CD8-positive, alpha-beta T cell (primary cell): ENCODE measurements at places on chromosomes 3 and 15.

- DNase-seq: no peak
Observed at GRCh38 chr3:61893840-61894566, 332.6 kb downstream of the PTPRG start.

DNA sequence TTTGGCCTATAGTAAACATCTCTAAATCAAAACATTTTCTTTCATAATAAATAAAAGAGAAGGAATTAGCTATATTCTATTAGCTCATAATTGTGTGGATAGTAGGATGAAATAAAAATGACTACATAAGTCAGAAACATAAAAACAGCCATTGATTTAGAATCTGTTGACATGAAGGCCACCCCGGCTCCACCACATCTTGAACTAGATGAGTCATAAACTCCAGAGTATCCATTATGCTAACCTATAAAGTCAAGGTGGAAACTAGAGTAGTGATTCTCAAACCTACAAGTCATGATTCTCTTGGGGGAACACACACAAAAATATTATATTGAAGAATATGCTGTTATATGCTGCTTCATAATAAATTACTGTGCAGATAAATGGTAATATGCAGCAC is 831.0 kb downstream of the TUSC7 start:
- DNase-seq: no peak

GRCh38 chr3:8112587-8112986 is 389.0 kb upstream of the LMCD1 start:
- no peak for DNase-seq

GRCh38 chr3:120496278-120497002 is 45.6 kb upstream of the FSTL1 start:
- DNase-seq: no peak

GRCh38 chr15:70345251-70346019 is 247.7 kb upstream of the TLE3 start:
- no peak for DNase-seq
